Activated naive CD4-positive, alpha-beta T cell treated with anti-CD3 and anti-CD28 coated beads, Interleukin-2, amount 50 U/mL, for 72 hours (primary cell): ENCODE measurements at places on chromosomes 2 and 18. TPM values are rescaled to one million over a fixed set of nuclear protein-coding genes. Genes with fewer than 3 reads are reported as not detected.

The GKN2 gene
- total RNA-seq = not detected

The NETO1 gene
- total RNA-seq = not detected

The CDK5R2 gene
- total RNA-seq = not detected

The SERPINB4 gene
- total RNA-seq = not detected

The FARSB gene
- 39.5 TPM for total RNA-seq

The GIGYF2 gene
- 64.7 TPM for total RNA-seq

The MYL1 gene
- total RNA-seq = not detected

The CD226 gene
- total RNA-seq = 86.5 TPM

The GPBAR1 gene
- total RNA-seq = 0.46 TPM

The CYP26B1 gene
- total RNA-seq = 0.06 TPM

The C2orf15 gene
- total RNA-seq = 4.9 TPM

The DLGAP1 gene
- total RNA-seq = not detected

The FABP1 gene
- total RNA-seq = not detected

The CCDC102B gene
- total RNA-seq = 2.5 TPM

The HS1BP3 gene
- total RNA-seq = 7.9 TPM

The MAB21L4 gene
- not detected for total RNA-seq

The TUBA3E gene
- total RNA-seq = not detected

The ITGB6 gene
- total RNA-seq = not detected

The LRRTM4 gene
- not detected for total RNA-seq

The DNAH6 gene
- total RNA-seq = 2.6 TPM

The TTLL4 gene
- 28.2 TPM for total RNA-seq

The POTEI gene
- not detected for total RNA-seq

The IL18RAP gene
- total RNA-seq = 2.6 TPM

The ESPNL gene
- 0.18 TPM for total RNA-seq

The BMP10 gene
- not detected for total RNA-seq

The POMC gene
- total RNA-seq = 7.8 TPM

The CROCC2 gene
- total RNA-seq = not detected

The C1D gene
- total RNA-seq = 17.4 TPM

The NAGK gene
- 48.4 TPM for total RNA-seq

The MTCL1 gene
- total RNA-seq = 0.66 TPM

The PLB1 gene
- 0.39 TPM for total RNA-seq

The ANKRD29 gene
- not detected for total RNA-seq

The ZNF385B gene
- not detected for total RNA-seq

The ADD2 gene
- 18.3 TPM for total RNA-seq

The DPYSL5 gene
- total RNA-seq = not detected

The CD28 gene
- total RNA-seq = 159 TPM

The SNX17 gene
- total RNA-seq = 56.4 TPM

The TUBA4B gene
- not detected for total RNA-seq

The UGT1A5 gene
- total RNA-seq = not detected

The PLA2R1 gene
- not detected for total RNA-seq

The DOK6 gene
- total RNA-seq = not detected

The PKDCC gene
- not detected for total RNA-seq

The DCC gene
- not detected for total RNA-seq

The RAB6C gene
- total RNA-seq = not detected

The TBR1 gene
- 0.04 TPM for total RNA-seq

The PKP4 gene
- total RNA-seq = 36.3 TPM
